ENCODE measurements at places on chromosomes 1 and 21. TPM values are rescaled to one million over a fixed set of nuclear protein-coding genes. Genes with fewer than 3 reads are reported as not detected.

Gene SPATA46
- not detected for polyA plus RNA-seq

Gene TMEM81
- 2.6 TPM for polyA plus RNA-seq

Gene SLFNL1
- 0.16 TPM for polyA plus RNA-seq

Gene KRTAP19-3
- polyA plus RNA-seq: not detected

Gene TARBP1
- 10.8 TPM for polyA plus RNA-seq

Gene TMEM59
- 245 TPM for polyA plus RNA-seq

Gene UBXN10
- 3.2 TPM for polyA plus RNA-seq

Gene AGRN
- 12.0 TPM for polyA plus RNA-seq

Gene BMP8A
- 0.32 TPM for polyA plus RNA-seq

Gene OR2L8
- not detected for polyA plus RNA-seq

Gene AMY1A
- polyA plus RNA-seq: not detected

Gene HSD3B2
- not detected for polyA plus RNA-seq

Gene LY9
- 0.09 TPM for polyA plus RNA-seq

Gene TSSK3
- polyA plus RNA-seq: 1.5 TPM

Gene CAPN8
- 0.23 TPM for polyA plus RNA-seq

Gene FNDC7
- not detected for polyA plus RNA-seq

Gene SMIM34
- not detected for polyA plus RNA-seq

Gene MAST2
- polyA plus RNA-seq: 46.1 TPM

Gene TPTE
- polyA plus RNA-seq: not detected

Gene NECAP2
- 14.6 TPM for polyA plus RNA-seq

Gene CYP4B1
- 7.5 TPM for polyA plus RNA-seq

Gene RXFP4
- polyA plus RNA-seq: not detected

Gene BSND
- not detected for polyA plus RNA-seq

Gene SZT2
- polyA plus RNA-seq: 20.8 TPM

Gene TNFSF4
- 1.3 TPM for polyA plus RNA-seq

Gene FAM110D
- polyA plus RNA-seq: 4.2 TPM

Gene C1orf94
- not detected for polyA plus RNA-seq

Gene SEMA6C
- 58.3 TPM for polyA plus RNA-seq

Gene REN
- 1.0 TPM for polyA plus RNA-seq

Gene NECTIN4
- polyA plus RNA-seq: 0.02 TPM

Gene TTC39A
- 15.6 TPM for polyA plus RNA-seq

Gene IL24
- not detected for polyA plus RNA-seq

Gene UMODL1
- polyA plus RNA-seq: not detected

Gene ACTL8
- polyA plus RNA-seq: not detected

Gene RASAL2
- polyA plus RNA-seq: 6.9 TPM

Gene GBP7
- polyA plus RNA-seq: 0.05 TPM

Gene TFF3
- polyA plus RNA-seq: 2.6 TPM

Gene SLC22A15
- 3.5 TPM for polyA plus RNA-seq

Gene ZMYND12
- polyA plus RNA-seq: 1.7 TPM

Gene CFAP45
- polyA plus RNA-seq: 9.4 TPM

Gene LHX8
- polyA plus RNA-seq: not detected

Gene GLUL
- 199 TPM for polyA plus RNA-seq

Gene MAN1C1
- 9.1 TPM for polyA plus RNA-seq

Gene ENO1
- polyA plus RNA-seq: 138 TPM

Gene CHIA
- 0.09 TPM for polyA plus RNA-seq

Gene HTR6
- polyA plus RNA-seq: not detected

Gene FAM163A
- polyA plus RNA-seq: 0.16 TPM

Gene HSPB7
- 3,985 TPM for polyA plus RNA-seq

Gene PTAFR
- 0.52 TPM for polyA plus RNA-seq

Gene HCRTR1
- polyA plus RNA-seq: 0.18 TPM

Gene OR2T33
- polyA plus RNA-seq: not detected

Gene ASTN1
- 0.11 TPM for polyA plus RNA-seq

Gene KLHDC7A
- polyA plus RNA-seq: 0.02 TPM

Gene MYOG
- not detected for polyA plus RNA-seq

Gene RGS5
- polyA plus RNA-seq: 76.7 TPM

Gene SPRR3
- 0.50 TPM for polyA plus RNA-seq

Gene SOX13
- 9.4 TPM for polyA plus RNA-seq

Gene CSRP1
- polyA plus RNA-seq: 121 TPM
